Jurkat, Clone E6-1 (cell line): ENCODE measurements at places on chromosomes 13 and 19.
A peak's percentile ranks its signal among the peaks of the same experiment; 100 is the strongest.

DNA sequence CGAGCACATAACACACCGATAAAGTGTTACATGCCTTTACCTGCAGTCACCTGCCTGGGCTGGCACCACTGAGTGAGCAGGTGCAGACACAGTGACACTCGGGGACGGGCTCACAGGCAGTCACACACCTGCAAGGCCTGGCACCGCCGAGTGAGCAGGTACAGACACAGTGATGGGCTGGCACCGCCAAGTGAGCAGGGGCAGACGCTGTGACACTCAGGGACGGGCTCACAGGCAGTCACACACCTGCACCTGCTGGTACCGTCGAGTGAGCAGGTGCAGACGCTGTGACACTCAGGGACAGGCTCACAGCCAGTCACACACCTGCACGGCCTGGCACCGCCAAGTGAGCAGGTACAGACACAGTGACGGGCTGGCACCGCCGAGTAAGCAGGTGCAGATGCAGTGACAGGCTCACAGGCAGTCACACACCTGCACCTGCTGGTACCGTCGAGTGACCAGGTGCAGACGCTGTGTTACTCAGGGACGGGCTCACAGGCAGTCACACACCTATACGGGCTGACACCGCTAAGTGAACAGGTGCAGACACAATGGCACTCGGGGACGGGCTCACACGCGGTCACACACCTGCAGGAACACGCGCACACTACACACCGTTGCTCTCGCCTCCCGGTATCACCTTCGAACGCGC lies 470 bp downstream of the ZNF835 start:
- no peak for DNase-seq

DNA sequence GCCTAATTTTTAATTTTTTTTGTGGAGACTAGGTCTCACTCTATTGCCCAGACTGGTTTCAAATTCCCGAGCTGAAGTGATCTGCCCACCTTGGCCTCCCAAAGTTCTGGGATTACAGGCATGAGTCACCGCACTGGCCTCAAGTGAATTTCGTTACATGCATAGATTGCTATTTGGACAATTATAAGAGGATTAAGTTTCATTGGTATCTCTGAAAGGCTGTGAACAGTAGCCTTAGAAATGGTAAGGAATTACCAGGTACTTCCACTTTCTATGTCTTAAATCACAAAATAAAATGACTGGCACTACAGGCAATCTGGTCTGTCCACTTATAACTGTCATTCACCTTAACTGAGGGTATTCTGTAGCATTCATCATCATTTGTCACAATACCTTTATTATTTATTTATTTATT lies 2.9 kb upstream of the CCDC9 start:
- no peak for DNase-seq

GRCh38 chr13:109214393-109214792 lies 572.0 kb downstream of the IRS2 start:
- DNase-seq: no peak

GRCh38 chr19:52922841-52923777 lies at the start of gene ZNF888:
TSS of gene ZNF888 (minus strand) at chr19:52923428. CDS start at chr19:52917873, 5,555 bp downstream.
- no peak for DNase-seq

DNA sequence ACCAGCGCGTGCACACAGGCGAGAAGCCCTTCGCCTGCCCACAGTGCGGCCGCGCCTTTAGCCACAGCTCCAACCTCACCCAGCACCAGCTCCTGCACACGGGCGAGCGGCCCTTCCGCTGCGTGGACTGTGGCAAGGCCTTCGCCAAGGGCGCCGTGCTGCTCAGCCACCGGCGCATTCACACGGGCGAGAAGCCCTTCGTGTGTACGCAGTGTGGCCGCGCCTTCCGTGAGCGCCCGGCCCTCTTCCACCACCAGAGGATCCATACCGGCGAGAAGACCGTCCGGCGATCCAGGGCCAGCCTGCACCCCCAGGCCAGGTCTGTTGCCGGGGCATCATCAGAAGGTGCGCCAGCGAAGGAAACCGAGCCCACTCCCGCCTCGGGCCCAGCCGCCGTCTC lies 4.4 kb upstream of the ZNF446 start:
- DNase-seq: no peak

GRCh38 chr19:38252941-38253691 lies 3.1 kb downstream of the PPP1R14A start:
- no peak for DNase-seq

DNA sequence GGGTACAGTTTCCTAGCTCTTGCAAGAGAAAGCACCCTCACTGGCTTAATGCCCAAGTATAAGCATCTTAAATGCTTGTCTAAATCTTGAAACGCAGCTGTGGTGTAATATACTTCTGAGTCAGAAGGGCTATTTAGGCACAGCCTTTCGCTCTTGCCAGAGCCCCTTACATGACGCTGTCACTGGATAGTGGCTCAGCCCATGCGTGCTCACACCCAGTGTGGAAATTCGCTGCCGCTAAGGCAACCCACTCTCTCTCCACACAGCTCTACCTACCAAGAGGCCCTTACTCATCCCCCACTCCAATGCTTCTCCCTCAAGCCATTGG lies 24.0 kb downstream of the UQCRFS1 start:
- no peak for DNase-seq

DNA sequence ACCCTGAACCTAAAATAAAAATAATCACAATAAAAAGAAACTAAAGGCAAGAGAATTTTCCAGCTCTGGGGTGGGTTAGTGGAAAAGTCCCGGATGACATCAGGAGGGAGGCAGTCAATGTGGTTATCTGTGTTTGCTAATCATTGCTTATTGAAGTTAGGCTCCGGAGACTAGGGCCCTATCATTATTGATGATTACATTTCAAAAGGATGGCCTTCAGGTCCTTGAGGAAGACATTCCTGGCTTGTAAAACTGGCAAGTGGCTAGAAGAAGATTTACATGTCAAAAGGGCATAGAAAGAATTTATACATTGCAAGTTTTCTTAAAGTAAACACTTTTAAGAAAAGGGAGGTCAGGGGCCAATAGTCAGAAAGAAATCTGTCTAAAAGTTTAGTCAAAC lies 123.4 kb downstream of the POSTN start:
- no peak for DNase-seq

DNA sequence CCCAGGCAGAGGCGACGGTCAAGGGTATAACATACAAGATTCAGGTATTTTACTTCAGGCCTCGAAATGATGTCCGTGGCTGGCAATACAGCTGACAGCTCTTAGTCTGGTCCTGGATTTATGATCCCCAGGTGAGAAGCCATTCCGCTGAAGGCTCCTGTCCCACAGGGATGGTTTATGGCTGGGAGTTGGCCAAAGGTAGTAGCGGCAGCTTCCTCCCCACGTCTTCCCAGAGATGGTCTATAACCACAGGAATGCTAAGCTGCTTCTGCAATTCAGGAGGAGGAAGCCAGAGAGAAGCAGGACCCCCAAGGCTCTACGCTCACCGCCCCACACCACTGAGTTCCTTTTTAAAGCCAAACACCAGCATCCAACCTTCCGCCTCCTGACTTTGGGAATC lies 27.1 kb downstream of the OLFM2 start:
- no peak for DNase-seq

- peak; percentile 76 for DNase-seq
Observed at GRCh38 chr13:98975822-98976261, 2.0 kb downstream of the DOCK9 start.

- DNase-seq: no peak
Observed at GRCh38 chr13:113148407-113148806, 10.0 kb upstream of the PROZ start.

GRCh38 chr19:44703336-44704078 lies 4.6 kb downstream of the CEACAM16 start:
- no peak for DNase-seq

- DNase-seq: no peak
Observed at GRCh38 chr13:107208889-107209288, 641.0 kb upstream of the ARGLU1 start.

DNA sequence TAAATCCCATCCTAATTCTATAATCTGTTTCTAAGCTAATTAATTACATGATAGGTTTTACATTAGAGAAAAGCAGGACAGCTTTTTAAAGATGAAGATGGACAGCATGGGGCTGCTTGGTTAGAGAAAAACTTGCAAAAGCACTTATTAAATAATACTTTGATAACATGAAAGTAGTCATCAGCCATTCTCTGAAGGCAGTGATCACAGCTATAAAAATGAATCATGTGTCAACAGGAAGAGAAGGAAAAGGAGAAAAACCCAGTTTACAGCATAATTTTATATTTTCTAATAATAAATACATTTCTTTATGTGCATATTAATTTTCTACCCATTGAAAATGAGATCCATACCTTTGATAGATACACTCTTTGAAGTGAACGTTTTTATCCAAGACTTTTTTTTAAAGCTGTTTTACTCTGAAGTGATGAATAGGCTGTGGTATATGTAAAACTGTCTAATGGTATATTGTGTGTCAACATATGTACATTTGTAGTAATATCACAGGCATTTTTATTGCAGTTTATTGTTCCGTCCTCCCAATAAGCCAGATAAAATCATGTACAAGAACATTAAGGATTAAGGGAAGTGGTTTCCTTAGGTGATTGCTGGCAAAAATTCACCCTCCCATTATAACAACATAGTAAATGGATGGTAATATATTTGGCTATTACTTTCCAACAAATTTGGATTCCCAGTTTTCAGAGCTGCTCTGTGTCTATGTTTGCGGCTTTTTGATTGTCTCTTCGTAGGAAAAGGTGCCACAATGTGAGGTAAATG lies 1.3 kb upstream of the KLF5 start:
- DNase-seq: no peak

DNA sequence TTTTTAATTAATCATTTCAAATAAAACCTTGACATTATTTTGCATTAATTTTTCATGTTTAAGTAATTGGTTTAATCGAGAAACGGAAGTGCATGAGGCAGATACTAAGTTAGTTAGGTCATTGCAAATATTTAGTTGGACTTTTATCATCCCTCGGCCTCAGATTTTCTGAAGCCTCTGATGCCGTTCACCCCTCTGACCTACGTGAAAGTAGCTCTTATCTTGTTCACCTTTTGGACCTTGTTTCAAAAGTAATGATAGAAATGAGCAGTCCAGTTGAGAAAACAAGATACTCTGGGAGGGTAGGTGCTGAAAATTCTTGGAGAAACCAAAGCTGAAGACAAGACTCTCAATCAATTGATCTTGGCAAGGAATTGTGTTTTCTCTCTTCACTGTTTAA lies 23.0 kb downstream of the LAIR2 start:
- DNase-seq: no peak

DNA sequence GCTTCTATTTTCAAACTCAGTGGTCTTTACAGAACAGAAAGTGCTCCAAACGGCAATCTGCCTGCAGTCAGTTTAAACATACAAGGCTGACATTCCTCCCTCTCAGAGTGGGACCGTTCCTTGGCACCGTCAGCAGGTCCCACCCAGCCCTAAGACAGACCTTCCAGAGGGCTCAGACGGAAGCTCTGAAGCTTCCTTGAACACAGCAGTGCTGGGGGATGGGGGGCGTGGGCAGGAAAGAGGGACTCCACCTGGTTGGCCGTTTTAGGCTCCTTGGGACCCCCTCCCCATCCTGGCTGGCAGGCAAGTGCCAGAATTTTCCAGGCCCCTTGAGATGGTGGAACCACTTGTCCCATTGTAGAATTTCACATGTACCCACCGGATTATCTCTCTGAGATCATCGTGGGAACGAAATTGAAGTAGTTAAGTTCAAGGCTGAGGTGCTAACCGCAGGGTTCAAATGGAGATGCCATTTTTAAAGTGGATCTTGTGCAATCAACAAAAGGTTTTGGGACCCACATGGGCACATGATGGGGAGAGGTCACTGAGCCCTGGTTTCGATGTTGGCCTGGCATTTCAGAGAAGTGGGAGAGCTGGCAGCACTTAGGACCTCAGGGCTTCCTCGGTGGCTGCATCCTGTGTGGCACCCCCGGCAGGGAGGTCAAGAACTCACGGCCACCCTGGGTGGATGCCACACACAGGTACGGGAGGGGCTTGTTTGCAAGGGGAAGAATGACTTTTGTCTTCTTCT lies 46.2 kb downstream of the KLF2 start:
- DNase-seq: peak; percentile 83

GRCh38 chr13:54356849-54357248 lies 1328.2 kb downstream of the OLFM4 start:
- DNase-seq: no peak

GRCh38 chr13:113849546-113849945 lies 14.3 kb downstream of the GAS6 start:
- DNase-seq: no peak

GRCh38 chr13:73517766-73518165 lies 459.0 kb downstream of the KLF5 start:
- no peak for DNase-seq

DNA sequence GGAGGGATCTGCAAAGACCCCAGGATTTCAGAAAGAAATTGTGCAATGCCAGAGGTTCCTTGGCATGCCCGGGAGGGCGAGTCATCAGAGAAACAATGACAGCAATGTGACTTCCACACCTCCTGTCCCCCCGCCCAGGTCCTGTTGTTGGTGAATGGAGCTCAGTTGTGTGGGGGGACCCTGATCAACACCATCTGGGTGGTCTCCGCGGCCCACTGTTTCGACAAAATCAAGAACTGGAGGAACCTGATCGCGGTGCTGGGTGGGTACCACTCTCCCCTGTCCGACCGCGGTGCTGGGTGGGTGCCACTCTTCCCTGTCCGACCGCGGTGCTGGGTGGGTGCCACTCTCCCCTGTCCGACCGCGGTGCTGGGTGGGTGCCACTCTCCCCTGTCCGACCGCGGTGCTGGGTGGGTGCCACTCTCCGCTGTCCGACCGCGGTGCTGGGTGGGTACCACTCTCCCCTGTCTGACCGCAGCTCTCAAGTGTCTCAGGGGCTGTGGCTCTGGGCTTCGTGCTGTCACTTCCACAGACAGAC lies 5.2 kb upstream of the F10 start:
- DNase-seq: no peak
